Stimulated activated CD8-positive, alpha-beta memory T cell treated with anti-CD3 and anti-CD28 coated beads, Interleukin-15, amount 100 ng/mL, for 48 hours (primary cell): ENCODE measurements at places on chromosomes 11 and 22.
A peak's percentile ranks its signal among the peaks of the same experiment; 100 is the strongest.

DNA sequence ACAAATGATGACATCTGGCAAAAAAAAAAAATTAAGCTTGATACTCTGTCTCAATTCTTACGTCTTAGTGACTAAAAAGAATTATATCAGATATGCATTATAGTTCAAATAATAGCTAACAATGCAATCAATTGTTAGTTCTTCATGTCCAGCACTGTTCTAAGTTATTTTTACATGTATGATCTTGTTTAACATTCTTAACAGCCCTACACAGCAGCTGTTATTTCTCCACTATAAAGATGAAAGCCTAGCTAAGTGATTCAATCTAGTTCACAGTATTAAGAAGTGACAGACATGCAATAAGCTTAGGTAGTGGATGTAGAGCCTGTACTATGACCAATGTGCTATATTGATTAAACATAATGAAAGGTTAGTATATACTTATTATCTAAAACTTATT, 4.1 kb downstream of the ZNF214 start:
- DNase-seq = no peak

- DNase-seq = peak; percentile 40
Observed at GRCh38 chr11:765025-765801, 12.1 kb downstream of the GATD1 start.

DNA sequence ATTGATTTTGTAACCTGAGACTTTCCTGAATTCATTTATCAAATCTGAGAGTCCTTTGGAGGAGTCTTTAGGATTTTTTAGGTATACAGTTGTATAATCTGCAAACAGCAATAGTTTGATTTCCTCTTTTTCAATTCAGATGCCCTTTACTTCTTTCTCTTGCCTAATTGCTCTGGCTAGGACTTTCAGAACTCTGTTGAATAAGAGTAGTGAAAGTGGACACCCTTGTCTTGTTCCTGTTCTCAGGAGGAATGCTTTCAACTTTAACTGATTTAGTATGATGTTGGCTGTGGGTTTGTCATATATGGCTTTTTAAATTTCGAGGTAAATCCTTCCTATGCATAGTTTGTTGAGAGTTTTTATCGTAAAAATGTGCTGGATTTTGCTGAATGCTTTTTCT, 227.4 kb downstream of the CSNK2A3 start:
- no peak for DNase-seq

DNA sequence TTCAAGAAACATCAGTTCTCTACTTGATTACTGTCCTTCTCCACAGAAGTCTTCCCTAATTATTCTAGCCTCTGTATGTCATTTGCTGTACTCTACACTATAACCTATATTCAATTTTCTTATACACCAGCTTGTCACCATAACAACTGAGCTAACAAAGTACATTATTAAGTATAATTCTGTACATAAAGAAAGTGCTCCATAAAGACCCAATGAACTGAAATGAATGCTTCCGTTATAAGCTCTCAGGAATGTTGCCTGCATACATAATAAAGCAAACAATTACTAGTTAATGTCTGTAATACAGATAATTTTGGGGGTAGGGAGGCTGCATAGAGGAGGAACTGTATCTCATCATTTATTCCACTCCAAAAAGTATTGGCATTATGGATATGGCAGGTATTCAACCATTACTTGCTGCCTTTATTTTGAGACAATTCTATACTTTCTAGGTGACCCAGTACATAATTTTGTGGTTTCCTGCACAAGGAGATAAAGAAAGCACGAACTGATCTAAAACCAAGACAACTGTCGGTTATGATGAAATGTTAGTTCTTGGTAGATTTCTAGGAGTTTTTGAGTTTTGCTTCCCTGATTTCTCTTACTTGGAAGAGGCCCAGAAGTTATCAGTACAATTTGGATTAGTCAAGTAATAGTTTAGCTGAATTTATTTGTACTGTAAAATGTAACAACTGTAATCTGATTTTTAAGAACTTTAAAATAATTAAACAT, 202.5 kb downstream of the SBF2 start:
- no peak for DNase-seq

DNA sequence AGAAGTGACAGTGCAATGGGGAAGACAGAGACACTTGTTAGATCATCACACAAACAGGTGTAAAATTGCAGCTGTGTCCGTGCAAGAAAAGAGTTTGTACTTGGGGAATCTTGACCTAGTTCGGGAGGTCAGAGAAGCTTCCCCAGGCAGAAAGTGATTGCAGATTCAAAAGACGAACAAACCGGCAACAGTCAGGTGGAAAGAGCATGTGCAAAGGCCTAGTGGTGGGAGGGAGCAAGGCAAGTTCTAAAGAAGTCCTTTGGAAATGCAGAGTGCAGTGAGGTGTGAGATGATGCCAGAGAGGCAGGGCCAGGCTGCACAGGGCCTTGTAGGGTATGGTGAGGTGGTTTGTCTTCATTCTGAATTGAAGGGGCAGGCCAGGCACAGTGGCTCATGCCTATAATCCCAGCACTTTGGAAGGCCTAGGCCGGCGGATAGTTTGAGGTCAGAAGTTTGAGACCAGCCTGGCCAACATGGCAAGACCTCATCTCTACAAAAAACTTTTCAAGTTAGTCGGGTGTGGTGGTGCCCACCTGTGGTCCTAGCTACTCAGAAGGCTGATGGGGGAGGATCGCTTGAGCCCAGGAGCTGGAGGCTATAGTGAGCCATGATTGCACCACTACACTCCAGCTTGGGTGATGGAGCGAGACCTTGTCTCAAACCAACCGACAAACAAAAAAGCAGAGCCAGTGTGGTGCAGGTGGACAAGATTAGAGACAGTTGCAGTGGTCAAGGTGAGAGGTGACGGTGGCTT, 1.9 kb upstream of the ESS2 start:
- DNase-seq = no peak
